ENCODE measurements at places on chromosomes 2 and 18.

GRCh38 chr2:232971744-232972143 is 41.3 kb downstream of the NGEF start:
- no peak for DNase-seq

DNA sequence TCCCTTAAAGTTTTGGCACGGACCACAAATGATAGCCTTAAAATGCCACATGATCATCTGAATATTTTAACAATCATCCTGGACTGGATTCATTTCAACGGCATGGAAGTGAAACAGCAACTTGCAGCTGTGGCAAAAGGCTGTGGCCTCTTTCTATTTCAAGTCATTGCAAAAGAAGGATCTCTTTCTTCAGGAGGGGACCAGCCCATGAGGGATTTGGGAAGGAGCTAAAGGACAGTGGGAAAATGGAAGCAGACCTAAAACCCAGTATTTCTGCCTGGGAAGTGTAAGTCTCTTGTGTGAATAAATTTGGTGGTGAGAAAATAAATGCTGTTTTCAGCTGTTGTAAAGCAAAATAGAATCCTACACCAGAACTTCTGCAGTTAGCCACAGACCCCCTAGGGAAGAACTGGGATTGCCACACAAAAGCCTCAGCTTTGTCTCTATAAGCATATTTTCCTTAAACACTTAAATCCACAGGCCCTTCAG is 107.3 kb upstream of the ZFP36L2 start:
- DNase-seq: no peak

GRCh38 chr2:151945186-151945585 is 117.0 kb upstream of the ARL5A start:
- DNase-seq: no peak

- no peak for DNase-seq
Observed at GRCh38 chr18:41790687-41791086, 164.3 kb upstream of the PIK3C3 start.

DNA sequence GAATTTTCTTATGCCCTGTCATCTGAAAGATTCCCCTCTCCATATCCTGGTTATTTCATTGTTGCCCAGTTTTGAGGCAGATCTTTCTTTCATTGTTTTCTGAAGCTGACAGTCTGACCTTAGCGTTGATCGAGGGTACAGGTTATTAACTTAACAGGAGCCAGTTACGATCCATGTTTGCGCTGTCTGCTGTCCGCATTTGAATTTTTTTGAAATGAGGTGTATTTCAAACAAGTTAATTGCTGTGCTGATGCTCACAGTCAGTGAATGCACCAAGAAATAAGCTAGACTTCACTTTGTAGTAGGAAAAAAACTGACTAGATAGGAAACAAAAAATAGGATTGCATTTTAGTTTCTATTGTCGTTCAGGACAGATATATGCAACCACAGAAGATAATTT is 34.8 kb upstream of the SPAG16 start:
- DNase-seq: no peak

DNA sequence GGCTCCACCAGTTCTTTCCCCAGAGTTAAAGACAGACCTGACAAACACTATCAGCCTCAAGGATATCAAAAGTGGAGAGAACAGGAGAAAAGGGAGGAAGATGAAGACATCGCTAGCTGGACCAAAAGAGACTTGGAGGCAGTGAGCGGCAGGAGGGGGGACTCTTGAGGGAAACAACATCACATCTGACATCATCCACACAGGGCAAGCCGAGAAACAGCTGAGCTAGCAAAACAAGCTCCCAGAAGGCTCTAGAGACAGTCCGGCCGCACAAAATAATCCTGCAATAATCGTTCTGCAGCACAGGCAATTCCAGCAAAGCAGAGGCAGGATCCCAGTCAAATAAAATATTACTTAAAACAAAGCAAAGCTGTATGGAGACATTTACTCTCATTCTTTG is 239.8 kb downstream of the EN1 start:
- DNase-seq: no peak

DNA sequence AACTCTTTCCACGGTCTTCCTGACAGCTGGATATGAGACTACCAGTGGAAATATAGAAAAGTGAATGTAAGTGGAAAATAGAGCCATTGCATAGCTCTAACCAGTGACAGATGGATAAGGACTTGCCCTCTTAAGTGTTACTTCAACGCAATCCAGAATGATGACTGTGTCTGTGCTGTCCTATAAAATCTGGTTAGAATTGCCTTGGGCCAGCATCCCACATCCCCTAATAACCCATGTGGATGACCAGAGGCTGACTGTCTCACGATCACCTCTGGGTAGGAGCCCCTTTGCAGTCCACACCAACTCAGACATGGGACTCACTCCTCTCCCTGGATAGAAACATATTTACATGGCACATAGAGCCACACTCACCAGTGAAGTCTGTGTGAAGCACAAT is 186.6 kb downstream of the C1D start:
- DNase-seq: no peak

- no peak for DNase-seq
Observed at GRCh38 chr2:219284501-219285372, 5.6 kb downstream of the DNAJB2 start.

GRCh38 chr2:139813340-139813739 is 1033.2 kb upstream of the NXPH2 start:
- DNase-seq: no peak

DNA sequence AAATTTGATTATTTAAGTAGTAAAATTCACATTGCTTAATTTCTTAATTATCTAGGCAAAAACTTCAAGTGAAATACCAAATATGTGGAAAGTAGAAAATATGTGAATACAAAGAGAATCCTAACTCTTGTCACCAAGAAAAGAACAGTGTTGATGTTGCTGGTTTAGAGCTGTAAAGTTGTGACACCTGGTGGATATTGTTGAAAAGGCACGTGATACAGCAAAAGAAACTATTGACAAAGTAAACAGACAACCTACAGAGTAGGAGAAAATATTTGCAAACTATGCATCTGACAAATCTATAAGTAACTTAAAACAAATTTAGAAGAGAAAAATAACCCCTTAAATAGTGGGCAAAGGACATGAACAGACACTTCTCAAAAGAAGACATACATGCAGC is 25.6 kb upstream of the ZC3H15 start:
- DNase-seq: no peak

DNA sequence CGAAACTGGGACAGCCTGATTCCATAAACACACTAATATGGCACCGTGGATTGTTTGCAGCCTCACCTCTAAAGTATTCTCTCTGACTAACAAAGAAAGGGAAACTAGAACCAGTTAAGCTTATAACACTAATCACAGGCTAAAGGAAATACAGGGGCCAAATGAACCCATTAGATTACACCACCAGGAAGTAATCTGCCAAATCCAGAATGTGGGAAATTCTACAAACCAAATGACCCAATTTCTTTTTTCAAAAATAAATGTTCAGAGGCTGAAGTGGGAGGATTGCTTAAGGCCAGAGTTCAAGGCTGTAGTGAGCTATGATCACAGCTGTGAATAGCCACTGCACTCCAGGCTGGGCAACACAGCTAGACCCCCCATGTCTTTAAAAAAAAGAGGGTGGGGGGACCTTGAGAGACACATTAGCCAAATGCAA is 1.5 kb upstream of the MPPE1 start:
- DNase-seq: no peak

GRCh38 chr2:239275847-239276831 is 124.7 kb downstream of the HDAC4 start:
- no peak for DNase-seq

DNA sequence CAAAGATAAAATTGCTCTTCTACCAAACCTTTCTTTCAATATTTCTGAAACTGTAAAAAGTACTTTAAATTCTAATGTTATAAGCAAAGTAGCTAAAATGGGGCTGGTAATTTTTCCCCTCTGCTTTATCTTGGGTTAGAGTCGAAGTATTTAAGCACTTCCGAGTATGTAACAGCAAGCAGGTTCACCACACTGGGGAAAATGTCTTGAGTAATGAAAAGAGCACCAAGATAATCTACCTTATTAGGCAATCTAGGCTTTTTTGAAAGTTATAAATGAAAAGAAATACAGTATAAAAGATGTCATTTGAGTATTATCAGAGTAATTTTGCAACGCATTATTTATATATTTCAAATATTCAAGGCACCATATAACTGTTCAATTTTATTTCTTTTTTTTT is 687 bp upstream of the DSG3 start:
- DNase-seq: no peak

GRCh38 chr2:80852079-80852807 is 547.7 kb upstream of the LRRTM1 start:
- no peak for DNase-seq

- no peak for DNase-seq
Observed at GRCh38 chr2:235170016-235170415, 218.2 kb downstream of the SH3BP4 start.

DNA sequence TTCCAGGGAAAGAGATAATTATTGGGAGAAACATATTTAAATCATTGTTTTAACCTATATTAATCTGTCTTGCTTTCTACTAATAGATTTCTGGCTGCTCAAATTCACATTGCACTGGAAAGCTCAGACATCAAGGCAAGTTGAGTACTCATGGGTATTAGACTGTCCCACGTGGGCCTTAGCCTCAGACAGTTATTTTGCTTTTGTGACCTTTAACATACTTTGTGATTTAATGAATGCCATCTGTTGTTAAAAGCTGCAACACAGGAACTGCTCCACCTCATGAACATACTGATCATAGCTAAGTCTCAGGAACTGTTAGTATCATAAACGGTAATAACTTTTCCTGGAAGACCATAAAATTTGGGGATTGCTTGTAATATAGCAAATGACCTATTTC is 2.7 kb upstream of the LCT start:
- DNase-seq: no peak

- no peak for DNase-seq
Observed at GRCh38 chr2:182117196-182117595, 131.5 kb downstream of the PPP1R1C start.

- no peak for DNase-seq
Observed at GRCh38 chr2:241178961-241179360, 9.5 kb upstream of the ANO7 start.

GRCh38 chr18:57150828-57151227 is 3.9 kb downstream of the BOD1L2 start:
- no peak for DNase-seq

DNA sequence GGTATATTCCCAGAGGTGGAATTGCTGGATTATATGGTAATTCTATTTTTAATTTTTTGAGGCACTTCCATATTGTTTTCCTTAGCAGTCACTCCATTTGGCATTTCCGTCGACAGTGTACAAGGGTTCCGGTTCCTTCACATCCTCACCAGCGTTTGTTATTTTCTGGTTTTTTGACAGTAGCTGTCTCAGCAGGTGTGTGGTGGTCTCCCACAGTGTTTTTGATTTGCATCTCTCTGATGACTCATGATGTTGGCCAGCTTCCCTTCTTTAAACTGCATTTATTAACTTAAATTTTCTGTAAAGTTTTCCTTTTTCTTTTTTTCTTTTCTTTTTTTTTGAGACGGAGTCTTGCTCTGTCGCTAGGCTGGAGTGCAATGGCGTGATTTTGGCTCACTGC is 19.7 kb downstream of the SH3BP4 start:
- no peak for DNase-seq

- DNase-seq: no peak
Observed at GRCh38 chr2:200735061-200735460, 76.6 kb upstream of the BZW1 start.

- no peak for DNase-seq
Observed at GRCh38 chr2:42249887-42250286, 80.7 kb downstream of the EML4 start.

Data from stimulated activated CD4-positive, alpha-beta T cell treated with anti-CD3 and anti-CD28 coated beads, TNF-alpha, amount 100 ng/mL, for 1 hour (primary cell).